ENCODE measurements at places on chromosomes 6 and 20.

GRCh38 chr6:99241905-99242534 is 107.5 kb downstream of the FAXC start:
- no peak for DNase-seq

GRCh38 chr6:37540390-37540789 is 40.7 kb upstream of the CCDC167 start:
- no peak for DNase-seq

DNA sequence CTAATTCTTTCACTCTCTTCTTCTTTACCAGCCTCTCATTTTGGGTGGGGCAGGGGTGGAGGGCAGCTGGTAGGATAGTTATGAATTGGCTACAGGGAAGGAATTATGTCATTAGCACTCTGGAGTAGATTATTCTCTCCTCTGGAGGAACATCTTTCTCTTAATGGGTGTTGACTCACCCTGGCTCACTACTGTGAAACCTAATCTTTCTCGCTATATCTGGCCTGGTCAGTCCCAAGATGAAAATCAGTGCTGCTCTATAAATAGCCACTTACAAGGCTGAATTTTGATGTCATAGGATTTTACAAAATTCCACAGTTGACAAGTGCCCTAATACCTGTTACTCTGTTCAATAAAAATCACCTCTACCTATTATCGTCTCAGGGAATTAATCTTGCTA is 151.3 kb downstream of the COL9A1 start:
- DNase-seq = no peak

DNA sequence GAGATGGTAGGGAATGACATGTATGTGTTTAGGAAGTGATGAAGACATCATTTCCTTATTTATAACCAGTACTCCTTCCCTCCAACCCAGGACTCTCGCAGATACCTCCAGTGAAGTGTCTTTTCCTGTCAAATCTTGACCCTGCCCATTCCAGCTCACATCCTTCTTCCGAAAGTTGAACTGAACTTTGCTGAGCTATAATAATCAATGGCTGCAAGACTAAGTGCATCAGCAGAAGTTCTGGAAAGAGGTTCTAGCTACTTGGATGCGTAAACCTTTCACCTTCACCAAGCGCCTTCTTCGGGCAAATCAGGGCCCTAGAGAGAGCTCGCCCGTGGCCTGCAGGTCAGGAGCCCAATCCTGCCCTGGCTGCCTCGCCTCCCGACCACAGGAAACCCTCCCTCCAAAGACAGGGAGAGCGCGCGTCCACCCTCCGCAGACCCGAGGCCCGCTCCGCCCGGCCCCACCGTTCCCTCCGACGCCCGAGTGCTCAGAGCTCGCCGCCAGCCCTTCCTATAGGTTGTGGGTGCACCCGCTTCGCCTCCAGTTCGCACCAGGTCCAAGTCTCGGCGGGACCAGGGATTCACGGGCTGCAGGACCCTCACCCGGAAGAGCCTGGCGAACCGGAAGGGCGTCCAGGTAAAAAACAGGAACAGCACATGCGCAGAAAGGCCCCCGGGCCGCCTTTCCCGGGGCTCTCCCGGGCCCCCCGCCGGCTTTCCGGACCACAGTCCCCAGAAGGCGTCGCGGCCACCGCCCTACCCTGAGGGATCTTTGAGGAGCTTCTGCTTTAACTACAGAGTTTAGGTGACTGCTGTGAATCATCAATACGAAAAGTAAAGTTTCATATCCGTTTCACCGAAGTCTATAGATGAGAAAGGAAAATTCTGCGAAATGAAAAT is at the start of gene ZNF334:
Gene ZNF334, minus strand, starts transcription at position 617 of the 902 bp plus-strand sequence. CDS start 1,457 bp downstream, outside the sequence.
- no peak for DNase-seq

DNA sequence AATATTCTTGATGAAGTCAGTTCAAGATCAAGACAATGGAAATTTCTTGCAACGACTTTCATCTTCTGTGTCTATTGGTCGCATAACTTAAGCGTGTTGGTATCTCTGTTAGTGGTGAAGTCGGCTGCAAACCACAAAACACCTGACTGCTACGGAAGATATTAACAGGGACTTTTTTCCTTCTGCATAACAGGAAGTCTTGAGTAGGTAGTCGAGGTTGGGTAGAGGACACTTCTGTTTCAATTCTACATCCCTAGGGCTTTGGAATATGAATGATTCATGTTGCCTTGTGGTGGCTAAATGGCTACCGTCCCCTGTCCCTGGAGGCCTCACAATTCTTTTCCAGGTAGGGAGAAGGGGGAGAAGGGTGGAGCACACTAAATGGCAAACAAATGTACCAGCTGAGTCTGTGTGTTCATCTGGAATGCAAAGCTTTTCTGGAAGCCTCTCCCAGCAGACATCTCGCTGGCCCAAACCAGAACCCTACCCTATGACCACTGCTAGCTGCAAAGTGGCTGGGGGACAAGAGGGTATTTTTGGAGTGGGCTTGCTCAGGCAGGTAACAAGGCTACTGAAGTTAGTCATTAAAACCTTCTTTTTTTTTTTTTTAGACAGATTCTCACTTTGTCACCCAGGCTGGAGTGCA is 34.6 kb upstream of the NKX2-2 start:
- peak; percentile 28 for DNase-seq

- no peak for DNase-seq
These were observed 49.3 kb downstream of the RALY start for GRCh38 chr20:34043025-34043424.

DNA sequence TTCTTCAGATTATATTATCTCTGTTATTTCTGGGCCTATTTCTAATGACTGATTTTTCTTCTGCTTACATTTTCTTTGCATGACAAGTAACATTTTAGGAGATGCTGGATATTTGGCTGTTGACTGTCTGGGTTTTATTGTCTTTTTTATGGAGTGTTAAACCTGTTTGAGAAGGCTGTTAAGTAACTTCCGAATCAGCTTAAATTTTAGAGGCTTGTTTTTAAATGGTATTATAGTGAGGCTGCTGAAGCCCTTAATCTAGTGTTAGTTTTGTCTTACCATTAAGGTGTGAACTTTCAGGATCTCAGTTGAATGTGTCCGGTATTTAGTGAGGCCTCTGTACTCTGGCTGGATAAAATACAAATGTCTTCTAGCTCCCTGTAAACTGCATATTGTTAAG is 109.8 kb downstream of the EYA4 start:
- no peak for DNase-seq

DNA sequence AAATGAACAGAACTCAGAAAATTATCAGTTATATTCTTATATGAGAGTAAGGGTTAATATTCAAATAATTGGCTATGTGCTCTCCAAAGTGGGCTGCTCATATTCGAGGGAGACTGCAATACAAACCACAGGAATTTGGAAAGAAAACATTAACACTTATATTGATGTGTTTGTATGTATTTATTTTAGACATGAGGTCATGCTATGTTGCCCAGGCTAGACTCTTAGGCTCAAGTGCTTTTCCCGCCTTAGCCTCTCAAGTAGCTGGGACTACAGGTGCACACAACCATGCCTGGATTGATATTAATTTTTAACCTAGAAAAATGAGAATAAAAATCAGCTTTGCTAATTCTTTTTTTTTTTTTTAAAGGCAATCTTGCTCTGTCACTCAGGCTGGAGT is 35.0 kb downstream of the BTBD9 start:
- no peak for DNase-seq

DNA sequence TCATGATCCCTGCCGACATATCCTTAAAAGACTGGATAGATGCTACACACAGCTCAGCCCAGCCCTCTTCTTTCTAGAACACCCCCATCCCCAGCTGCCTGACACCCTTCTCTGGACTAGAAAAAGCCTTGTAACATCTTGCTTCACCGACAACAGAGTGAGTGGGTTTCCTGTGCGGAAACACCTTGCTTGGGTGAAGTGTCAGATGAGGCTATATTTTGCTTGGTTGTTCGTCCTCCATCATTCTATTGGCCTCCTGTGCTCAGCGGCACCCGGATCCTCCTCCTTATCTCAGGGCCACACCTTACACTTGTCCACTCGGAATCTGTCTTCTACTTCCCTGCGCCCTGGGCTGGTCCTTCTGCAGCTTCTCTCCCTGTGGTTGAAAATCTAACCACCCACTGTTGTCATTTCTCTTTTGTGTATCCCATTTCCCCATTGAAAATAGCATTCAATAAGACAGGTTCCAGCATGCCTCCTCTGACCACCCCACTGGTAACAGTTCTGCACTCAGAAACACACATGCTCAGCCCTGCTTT is 101.3 kb upstream of the MLN start:
- DNase-seq = peak; percentile 75

DNA sequence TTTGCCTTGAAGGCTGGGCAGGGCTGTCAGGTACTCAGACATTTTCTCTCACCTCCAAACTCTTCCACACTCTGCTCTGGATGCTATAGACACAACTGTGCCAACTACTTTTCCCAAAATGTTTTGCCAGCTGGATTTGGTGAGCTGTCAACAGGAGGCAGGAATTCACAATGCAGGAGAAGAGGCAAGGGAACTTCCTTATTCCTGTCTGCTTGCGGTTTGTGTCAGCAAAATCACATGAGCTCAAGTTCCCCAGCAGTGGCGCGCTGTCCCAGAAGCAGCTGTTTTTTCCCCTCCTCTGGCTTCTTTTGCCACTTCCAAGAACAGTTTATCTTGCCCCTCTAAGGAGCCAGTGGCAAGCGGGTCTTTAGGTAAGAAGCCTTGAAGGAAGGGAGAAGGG is 608.2 kb downstream of the PRKN start:
- no peak for DNase-seq

DNA sequence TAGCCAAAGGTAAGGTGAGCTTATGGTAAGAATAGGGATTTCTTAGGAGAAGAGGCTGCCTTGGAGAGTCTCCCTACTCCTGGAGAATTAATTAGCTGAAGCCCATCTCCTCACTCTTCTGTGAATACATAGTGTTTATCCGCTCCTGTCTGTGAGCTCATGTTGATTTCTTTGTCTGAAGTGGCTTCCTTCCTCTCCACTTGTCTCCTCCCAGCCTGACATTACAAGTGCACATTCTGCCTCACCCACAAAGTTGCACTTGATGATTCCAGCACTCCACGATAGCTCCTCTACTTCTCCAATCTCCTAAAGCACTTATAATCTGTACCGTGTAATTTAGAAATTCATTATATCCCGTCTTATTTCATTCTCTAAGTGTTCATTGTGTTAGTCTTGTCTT is 287.2 kb downstream of the QKI start:
- no peak for DNase-seq

GRCh38 chr6:28977341-28978132 is 27.6 kb downstream of the ZNF311 start:
- DNase-seq = peak; percentile 19

DNA sequence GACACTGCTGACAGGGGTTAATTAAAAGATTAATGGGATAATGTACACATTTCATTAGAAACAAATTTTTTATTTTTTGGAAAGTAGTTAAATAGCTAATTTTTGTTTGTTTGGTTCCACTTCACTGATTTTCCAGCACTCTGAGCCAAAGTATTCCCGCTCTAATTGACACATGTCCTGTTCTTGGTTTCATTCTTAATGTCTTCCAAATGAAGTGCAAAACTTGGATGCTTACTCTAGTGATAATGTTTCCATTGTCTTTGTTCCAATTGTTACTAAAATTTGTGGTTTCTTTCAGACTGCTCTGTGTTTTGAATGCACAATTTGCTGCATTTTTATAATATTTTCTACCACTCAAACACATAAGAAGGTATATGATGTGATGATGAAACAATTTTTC is 794.3 kb downstream of the PHF3 start:
- DNase-seq = no peak

- DNase-seq = no peak
These were observed 33.6 kb downstream of the TFAP2A start for GRCh38 chr6:10381133-10381829.

- no peak for DNase-seq
These were observed 121.0 kb upstream of the PRDM1 start for GRCh38 chr6:105964979-105965760.

GRCh38 chr20:49392745-49393144 is 89.7 kb downstream of the KCNB1 start:
- no peak for DNase-seq

- no peak for DNase-seq
These were observed 292.3 kb upstream of the RNF217 start for GRCh38 chr6:124669713-124670480.

DNA sequence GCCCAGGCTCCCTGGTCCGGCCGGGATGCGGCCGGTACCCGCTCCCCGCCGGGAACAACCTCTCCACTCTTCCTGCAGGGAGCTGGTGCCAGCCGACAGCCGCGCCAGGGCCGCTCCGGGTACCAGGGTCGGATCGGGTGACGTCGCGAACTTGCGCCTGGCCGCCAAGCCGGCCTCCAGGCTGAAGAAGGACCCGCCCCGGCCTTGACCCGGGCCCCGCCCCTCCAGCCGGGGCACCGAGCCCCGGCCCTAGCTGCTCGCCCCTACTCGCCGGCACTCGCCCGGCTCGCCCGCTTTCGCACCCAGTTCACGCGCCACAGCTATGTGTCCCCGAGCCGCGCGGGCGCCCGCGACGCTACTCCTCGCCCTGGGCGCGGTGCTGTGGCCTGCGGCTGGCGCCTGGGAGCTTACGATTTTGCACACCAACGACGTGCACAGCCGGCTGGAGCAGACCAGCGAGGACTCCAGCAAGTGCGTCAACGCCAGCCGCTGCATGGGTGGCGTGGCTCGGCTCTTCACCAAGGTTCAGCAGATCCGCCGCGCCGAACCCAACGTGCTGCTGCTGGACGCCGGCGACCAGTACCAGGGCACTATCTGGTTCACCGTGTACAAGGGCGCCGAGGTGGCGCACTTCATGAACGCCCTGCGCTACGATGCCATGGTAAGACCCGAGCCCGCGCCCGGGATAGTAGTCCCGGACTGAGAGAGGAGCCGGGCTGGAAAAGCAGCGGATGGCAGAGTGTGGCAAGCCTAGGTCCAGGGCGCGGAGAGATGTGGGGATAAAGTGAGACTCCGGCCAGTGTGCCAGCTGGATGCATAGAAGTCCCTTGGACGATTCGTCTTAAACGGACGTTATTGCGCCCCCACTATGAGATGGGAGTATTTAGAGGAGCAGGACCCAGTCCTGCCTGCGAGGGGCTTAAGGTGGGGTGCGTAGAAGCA is at the start of gene NT5E:
Gene NT5E, plus strand, starts transcription at position 266 of the 942 bp plus-strand sequence. Its CDS starts 57 bp downstream, at position 323.
- DNase-seq = peak; percentile 22

DNA sequence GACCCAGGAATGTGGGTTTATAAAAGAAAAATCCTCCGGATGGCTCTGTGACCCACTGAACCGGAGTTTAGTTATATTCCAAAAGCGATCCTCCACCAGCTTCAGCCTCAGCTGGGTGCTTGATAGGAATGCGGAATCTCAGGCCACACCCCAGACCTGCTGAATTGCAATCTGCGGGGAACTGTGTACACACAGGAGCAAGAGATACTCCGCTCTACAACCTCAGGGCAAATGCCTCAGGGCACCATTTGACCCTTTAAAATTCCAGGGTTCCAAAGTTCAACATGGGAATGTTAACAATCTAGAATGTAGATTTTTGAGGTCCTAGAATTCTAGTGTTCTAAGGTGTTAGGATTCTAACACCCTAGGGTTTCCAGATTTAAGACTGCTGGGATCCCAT is 10.8 kb downstream of the BPIFA2 start:
- DNase-seq = no peak

GRCh38 chr6:41092421-41093140 is 19.8 kb downstream of the NFYA start:
- DNase-seq = no peak

GRCh38 chr6:132764370-132764769 is 6.7 kb upstream of the VNN2 start:
- no peak for DNase-seq

GRCh38 chr20:63774306-63774705 is 34.7 kb downstream of the SLC2A4RG start:
- no peak for DNase-seq

- DNase-seq = no peak
These were observed 27.8 kb upstream of the SMIM28 start for GRCh38 chr6:138349891-138350290.

- DNase-seq = no peak
These were observed 46.0 kb upstream of the SALL4 start for GRCh38 chr20:51848346-51848745.
